Pancreas (tissue), 10 donors: ENCODE measurements at places on chromosomes 5 and 9. TPM values are rescaled to one million over a fixed set of nuclear protein-coding genes. Genes with fewer than 3 reads are reported as not detected.

PCDHGA8 gene
- total RNA-seq, result 0.89 TPM

AGPAT2 gene
- total RNA-seq, result 63.8 TPM

PCDHB9 gene
- total RNA-seq, result 0.49 TPM

- no peak for DNase-seq
Observed at GRCh38 chr5:72842816-72843215, 26.4 kb downstream of the TNPO1 start.

DNA sequence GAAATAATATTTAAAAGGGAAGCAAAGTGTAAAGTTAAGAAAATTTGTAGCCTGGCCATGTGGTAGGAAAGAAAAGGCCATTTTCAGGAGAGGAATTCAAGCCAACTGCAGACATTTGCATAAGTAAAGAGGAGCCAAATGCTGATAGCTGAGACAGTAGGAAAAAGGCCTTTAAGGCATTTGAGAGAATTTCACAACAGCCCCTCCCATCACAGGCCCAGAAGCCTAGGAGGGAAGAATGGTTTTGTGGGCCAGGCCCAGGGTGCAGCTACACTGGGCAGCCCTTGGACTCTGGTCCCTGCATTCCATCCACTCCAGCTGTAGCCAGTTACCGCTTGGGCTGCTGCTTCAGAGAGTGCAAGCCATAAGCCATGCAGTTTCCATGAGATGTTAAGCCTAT, 1556.8 kb downstream of the EFNA5 start:
- DNase-seq, result no peak

DNA sequence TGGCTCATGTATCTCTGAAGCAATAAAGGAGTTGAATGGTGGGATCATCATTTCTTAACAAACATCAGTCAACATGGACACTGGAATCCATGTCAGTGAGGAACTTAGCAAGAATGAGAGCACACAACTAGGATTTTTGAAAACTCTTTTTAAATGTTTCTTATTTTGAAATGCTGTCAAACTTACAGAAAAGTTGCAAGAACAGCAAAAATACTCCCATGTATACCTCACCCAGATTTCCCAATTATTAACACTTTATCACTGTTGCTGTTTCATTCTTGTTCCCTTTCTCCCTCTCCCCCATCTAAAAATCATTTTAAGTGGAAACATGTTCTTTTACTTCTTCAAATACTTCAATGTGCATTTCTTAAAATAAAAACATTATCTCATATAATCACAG, 65.5 kb downstream of the RORB start:
- DNase-seq, result no peak

GRCh38 chr9:92763721-92764380, 782 bp downstream of the BICD2 start:
- DNase-seq, result no peak
